ENCODE measurements at places on chromosomes 3 and 15. TPM values are rescaled to one million over a fixed set of nuclear protein-coding genes. Genes with fewer than 3 reads are reported as not detected.

Gene LRRC2
- 2.5 TPM for total RNA-seq

Gene CYP11A1
- 0.66 TPM for total RNA-seq

Gene IL17RD
- 0.61 TPM for total RNA-seq

GRCh38 chr3:126136428-126137220, 43.8 kb downstream of the ALDH1L1 start:
- DNase-seq: no peak

Gene GUCA1C
- not detected for total RNA-seq

- DNase-seq: no peak
Observed at GRCh38 chr15:50224606-50225005, 40.9 kb downstream of the HDC start.

Gene FOXB1
- 0.05 TPM for total RNA-seq

Gene SLC27A2
- total RNA-seq: 1.3 TPM

GRCh38 chr3:136350132-136350531, 100.0 kb downstream of the PCCB start:
- no peak for DNase-seq

Gene NME9
- total RNA-seq: 0.42 TPM

Gene CPA3
- total RNA-seq: 6.3 TPM

DNA sequence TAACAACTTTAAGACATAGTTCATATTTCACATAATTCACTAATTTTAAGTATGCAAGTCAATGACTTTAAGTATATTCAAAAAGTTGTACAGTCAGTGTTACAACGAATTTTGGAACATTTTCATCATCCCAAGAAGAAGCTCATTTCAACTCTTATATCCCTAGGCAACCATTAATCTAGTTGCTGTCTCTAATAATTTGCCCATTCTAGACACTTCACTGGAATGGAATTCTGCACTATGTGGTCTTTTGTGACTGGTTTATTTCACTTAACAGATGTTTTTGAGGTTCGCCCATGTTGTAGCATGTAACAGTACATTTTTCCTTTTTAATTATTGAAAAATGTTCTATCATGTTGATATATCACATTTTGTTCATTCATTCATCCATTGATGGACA, 104.2 kb upstream of the SPRED1 start:
- no peak for DNase-seq

GRCh38 chr15:38378161-38378560, 75.8 kb upstream of the FAM98B start:
- DNase-seq: no peak

Gene CTNNB1
- 270 TPM for total RNA-seq

- no peak for DNase-seq
Observed at GRCh38 chr3:142992323-142992722, 9.0 kb upstream of the U2SURP start.

Gene RTP1
- total RNA-seq: 0.05 TPM

Gene SLC38A3
- 0.05 TPM for total RNA-seq

Gene ANAPC13
- total RNA-seq: 41.2 TPM

DNA sequence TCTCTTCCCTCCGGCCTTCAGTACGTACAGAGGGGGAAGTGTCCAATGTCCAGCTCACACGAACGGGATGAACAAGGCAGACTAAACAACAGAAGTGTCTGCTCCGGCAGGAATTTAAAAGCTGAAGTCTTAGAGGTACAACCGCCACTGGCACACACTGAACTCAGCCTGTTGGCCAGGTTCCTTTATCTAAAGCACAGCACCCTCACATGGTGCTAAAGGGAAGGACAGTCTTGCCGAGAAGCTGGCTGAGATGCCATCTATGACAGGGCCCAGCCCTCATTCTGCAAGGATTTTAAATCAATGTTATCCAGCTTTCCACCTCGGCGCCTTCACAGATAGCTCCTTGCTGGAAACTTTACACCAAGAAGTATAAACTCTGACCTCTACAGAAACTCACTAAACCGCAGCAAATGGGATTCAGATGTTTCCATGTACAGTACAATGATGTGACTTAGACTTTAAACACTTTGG, 2.8 kb downstream of the ADAMTS17 start:
- DNase-seq: no peak

DNA sequence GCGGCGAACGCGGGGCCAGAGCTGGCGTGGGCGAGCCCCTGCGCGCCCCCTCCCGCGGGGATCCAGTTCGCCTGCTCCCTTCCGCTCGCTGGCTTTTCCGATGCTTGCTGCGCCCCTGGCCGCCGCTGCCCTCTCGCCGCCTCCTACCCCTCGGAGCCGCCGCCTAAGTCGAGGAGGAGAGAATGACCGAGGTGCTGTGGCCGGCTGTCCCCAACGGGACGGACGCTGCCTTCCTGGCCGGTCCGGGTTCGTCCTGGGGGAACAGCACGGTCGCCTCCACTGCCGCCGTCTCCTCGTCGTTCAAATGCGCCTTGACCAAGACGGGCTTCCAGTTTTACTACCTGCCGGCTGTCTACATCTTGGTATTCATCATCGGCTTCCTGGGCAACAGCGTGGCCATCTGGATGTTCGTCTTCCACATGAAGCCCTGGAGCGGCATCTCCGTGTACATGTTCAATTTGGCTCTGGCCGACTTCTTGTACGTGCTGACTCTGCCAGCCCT, 721 bp downstream of the P2RY1 start:
- no peak for DNase-seq

DNA sequence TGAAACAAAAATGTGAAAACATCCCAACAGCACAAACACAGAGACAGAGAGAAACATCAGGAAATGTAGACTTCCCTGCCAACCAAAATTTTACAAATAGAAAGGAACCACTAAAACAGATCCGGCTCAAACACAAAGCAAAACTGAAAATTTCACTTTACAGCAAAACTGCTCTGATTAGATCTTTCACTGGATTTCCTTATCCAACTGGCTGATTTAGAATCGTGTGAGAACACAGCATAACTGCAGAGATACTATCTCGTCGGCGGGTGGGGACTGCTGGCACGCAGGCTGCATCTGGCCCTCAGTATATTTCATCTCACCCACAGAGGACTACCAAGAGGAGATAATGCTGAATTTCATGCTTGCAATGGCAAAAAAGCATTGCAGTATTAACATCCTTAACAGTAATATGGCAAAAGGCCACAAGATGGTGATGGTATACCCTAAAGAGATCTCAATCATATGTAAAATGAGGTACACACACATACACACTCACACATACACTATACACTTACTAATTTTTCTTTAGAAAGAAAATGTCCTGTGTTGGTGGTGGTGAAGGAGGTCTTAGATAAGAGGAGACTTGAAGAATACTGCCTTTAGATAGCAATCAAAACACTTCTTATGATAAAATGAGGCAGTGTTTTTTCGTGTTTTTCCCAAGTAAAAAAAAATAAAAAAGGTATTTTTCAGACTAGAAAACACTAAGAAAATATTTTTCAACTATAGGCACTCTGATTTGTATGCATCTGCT, 10.6 kb upstream of the LEO1 start:
- peak; percentile 74 for DNase-seq

- no peak for DNase-seq
Observed at GRCh38 chr15:87619161-87619960, 637.2 kb downstream of the NTRK3 start.

GRCh38 chr3:11146773-11147660, 7.3 kb upstream of the HRH1 start:
- DNase-seq: no peak

DNA sequence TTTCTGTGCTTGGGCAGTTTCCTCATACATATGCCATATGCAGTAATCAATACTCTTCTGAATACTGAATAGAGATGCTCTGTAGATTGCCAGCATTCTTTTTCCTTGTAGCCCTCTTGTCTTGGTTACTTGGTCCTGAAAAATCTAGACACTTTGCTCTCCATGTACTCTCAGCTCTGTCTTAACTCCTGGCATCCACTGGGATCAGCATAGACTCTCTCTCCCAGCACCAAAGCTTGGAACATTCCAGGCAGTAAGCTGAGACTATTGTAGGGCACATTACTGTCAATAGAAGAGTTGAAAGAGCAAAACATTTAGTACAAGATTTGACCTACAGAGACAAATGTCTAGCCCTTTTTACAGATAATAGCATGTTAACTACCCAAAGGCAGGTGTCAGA, 1100.3 kb downstream of the TBL1XR1 start:
- no peak for DNase-seq

Gene IGDCC3
- 1.4 TPM for total RNA-seq

Data from thymus (tissue), 14 donors.